ENCODE measurements at places on chromosomes 16 and 17.

GRCh38 chr16:46757339-46758050 is 9.4 kb upstream of the MYLK3 start:
- no peak for DNase-seq

DNA sequence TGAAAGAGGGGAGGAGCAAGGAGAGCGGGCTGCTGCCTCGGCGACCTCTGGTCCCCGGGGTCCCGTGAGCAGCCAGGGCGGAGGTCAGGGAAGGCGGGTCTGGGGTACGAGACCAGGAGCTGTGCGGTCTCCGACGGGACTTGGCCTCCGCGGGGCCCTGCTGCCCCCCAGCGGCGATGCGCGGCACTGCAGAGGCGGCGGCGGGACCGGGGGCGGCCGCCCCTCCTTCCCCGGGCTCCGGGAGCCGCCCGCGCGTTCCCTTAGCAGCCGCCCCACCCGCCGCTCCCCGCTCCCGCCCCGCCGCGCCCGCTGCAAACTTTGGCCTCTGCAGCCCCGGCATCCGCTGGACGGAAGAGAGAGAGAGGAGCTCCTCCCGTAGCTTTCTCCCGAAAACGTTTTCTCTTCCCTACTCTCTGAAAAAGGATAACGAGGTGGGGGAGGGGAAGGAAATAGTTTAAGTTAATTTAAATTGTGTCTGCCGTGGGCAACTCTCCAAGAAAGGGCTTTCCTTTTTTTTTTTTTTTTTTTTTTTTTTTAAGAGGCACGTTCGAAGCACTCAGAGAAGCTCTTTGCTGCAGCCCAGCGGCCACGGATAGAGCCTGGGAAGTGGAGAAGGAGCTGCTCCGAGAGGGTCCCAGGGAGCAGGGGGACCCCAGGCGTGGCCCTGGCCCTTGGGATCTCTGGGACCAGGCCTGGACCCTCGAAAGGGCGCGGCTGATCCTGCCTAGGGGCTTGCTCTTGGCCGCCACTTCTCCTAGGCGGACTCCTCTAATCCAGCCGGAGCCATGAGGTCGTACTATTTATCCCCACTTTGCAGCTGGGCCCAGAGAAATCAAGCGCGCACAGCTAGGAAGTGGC is 43.2 kb downstream of the C16orf82 start:
- DNase-seq: peak; percentile 76

DNA sequence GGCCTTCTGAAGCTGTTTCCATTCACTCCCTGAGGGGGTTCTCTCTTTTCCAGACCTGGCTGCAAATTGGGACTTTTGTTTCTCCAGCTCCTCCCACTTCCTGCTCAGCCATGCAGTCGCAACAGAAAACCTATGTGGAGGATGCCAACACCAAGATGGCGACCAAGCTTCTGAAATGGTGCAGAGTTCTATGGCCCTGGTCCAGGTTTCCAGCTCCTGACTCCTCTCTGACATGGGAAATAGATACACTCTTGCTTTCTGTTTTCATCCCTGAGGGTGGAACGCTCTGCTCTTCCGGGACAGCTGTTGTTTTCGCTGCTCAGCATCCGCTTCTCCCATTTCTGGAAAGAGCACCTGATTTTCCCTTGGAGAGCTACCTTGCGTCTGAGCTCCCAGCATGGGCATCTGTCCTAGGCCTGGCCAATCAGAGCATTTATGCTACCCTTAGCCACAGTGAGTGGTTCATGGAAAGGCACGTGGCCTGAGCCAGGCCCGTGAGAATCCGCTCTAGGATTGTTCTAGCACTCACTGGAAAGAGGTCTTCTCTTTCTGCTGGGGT is 8.1 kb downstream of the GPRC5B start:
- DNase-seq: no peak

GRCh38 chr17:65229621-65229995 is 92.4 kb downstream of the RGS9 start:
- DNase-seq: no peak

DNA sequence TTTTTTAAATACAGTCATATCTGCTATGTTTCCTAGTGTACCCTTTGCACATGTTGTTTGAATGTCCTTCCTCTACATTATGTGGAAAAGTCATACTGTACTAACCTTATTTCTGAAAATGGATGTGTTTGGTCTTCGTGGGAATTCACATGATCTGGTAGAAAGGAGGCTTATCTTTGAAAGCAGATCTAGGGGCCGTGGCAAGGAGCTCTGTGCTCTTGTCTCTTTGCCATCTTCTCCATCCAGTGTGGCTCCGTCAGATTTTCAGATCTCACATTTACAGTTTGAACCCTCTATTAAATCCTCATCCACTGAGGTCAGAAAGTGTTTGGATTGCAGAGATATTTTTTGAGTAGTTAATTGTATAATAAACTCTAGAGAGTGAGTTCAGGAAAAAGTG is 32.9 kb downstream of the MAP2K4 start:
- no peak for DNase-seq

- no peak for DNase-seq
These were observed 4.3 kb downstream of the SPDYE4 start for GRCh38 chr17:8753976-8754440.

- peak; percentile 61 for DNase-seq
These were observed 15.6 kb upstream of the ZFPM1 start for GRCh38 chr16:88437367-88437964.

GRCh38 chr17:51439395-51440229 is 179.3 kb downstream of the UTP18 start:
- peak; percentile 16 for DNase-seq

DNA sequence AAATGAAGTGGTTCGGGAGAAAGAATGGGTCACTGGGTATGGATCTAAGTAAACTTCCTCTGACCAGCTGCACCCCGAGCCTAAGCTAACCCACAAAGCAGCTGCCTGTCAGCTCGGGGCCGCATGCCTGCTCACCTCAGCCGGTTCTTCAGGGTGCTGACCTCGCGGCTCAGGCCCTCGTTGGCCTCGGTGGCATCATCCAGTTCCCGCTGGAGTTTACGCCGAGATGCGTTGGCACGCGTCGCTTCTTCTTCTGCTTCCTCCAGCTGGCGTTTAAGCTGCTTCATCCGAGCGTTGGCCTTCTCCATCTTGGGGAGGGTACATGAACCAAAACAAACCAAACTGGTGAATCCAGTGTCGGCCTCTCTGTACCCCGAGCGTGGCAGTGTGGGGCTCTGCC is 41.1 kb downstream of the NDEL1 start:
- DNase-seq: no peak

DNA sequence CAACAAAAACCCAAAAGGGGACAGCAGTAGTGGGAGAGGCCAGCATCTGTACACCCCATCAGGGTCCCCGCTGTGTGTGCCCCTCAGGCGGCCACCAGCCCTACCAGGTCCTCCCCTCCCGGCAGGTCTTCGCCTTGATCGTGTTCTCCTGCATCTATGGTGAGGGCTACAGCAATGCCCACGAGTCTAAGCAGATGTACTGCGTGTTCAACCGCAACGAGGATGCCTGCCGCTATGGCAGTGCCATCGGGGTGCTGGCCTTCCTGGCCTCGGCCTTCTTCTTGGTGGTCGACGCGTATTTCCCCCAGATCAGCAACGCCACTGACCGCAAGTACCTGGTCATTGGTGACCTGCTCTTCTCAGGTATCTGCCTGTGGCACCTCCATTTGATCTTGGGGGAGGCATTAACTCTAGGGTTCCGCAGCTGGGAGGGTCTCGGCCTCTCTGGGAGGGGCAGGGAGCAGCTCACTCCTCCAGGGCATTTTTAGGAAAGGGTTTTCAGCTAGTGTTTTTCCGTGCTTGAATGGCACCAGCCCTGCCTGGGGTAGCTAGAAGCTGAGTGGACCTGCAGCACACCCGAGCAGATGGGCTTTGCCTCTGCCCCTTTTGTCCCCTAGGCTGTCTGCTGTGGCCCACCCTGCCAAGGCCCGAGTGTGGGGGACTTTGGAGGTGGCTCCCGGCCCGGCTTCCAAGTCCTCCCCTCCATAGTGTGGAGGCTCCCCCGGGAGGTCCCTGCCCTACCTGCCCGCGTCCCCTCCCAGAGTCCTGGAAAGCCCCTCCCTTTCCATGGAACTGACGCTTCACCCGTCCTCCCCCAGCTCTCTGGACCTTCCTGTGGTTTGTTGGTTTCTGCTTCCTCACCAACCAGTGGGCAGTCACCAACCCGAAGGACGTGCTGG is 2.6 kb downstream of the SYNGR2 start:
- no peak for DNase-seq

- no peak for DNase-seq
These were observed 87.8 kb downstream of the CRISPLD2 start for GRCh38 chr16:84907575-84907974.

DNA sequence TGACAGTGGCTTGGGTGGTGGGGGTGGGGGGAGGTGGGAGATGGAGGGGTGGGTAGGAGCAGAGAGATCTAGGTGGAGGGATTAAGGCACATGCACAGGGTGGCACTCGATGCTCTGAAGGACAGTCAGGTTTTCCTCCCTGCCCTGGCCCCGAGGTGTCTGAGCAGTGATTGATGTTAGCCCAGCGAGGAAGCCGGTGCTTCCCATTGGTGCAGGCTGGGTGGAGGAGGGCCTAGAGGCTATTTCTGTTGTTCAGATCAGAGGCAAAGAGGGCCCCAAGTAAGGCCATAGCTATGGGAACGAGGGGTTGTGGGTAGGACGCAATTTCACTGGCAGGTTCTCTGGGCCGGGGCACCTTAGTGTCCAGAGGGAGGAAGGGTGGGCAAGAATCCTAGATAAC is 23.1 kb downstream of the CACNA1G start:
- no peak for DNase-seq

- DNase-seq: no peak
These were observed 25.7 kb downstream of the SLC5A10 start for GRCh38 chr17:18977646-18978045.

- no peak for DNase-seq
These were observed 29.8 kb upstream of the ABCC11 start for GRCh38 chr16:48277158-48277557.

DNA sequence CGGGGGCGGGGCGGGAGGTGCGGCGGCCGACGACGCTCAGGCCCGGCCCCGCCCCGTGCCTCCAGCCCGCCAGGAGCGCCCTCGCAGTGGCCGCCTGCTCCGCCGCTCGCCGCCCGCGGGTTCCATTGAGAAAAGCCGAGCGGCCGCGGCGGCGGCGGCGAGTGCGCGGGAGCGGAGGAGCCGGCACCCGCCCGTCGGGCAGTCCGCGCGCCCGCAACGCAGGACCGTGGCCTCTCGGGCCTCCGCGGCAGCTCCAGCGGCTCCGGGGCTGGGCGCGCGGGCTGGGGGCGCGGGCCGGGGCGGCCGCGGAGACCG is at the start of gene ZFPM1:
Gene ZFPM1 (plus strand): TSS at position 64 of the 315 bp plus-strand sequence. CDS start 359 bp downstream, outside the sequence.
- no peak for DNase-seq

- DNase-seq: no peak
These were observed 1.5 kb downstream of the CYBA start for GRCh38 chr16:88649195-88649923.

DNA sequence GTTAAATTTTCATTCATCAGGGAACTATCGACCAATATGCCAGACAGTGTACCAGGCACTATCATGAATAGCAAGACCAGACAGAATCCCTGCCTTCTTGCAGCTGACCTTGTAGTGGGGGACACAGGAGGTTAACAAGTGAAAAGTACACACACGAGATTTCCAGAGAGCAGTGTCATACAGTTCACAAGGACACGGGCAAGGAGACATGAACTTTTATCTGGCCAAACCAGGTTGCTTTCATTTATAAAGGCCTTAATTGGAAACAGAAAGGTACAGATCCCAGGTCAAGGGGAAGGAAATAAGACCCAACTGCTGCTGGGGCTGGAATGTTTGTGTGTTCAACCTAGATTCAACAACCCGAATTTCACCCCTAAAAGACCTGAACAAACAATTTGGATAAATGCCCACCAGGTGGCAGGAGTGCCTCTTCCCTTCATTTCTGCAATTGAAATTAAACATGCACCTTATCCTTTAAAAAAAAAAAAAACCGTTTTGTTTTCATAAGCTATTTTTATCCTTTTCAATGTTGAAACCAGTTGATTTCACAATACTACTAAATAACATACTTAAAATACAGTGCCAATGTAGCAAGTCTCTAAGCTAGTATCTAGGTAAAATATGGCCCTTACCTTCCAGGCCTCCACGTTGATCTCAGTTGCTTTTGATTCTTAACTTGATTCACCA is 65.9 kb downstream of the EMP2 start:
- peak; percentile 34 for DNase-seq

DNA sequence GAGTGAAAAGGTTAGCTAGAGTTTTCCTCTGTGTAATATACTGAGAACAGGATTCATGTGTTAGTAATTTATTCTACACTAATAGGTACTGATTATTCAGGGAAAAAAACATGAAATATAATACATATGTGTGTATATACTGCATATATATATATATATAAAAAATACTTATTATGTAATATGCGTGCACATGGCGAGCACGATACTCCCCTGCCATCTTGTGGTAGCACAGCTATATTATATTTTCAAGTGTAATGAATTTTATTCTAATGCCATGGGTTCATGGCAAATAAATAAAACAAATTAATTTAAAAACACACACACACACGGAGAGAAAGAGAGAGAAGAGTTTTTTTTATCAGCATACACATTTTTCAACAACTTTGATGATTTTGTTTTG is 460.6 kb downstream of the KCNJ2 start:
- DNase-seq: no peak

- no peak for DNase-seq
These were observed 1313.1 kb downstream of the CDH11 start for GRCh38 chr16:63808730-63809129.

DNA sequence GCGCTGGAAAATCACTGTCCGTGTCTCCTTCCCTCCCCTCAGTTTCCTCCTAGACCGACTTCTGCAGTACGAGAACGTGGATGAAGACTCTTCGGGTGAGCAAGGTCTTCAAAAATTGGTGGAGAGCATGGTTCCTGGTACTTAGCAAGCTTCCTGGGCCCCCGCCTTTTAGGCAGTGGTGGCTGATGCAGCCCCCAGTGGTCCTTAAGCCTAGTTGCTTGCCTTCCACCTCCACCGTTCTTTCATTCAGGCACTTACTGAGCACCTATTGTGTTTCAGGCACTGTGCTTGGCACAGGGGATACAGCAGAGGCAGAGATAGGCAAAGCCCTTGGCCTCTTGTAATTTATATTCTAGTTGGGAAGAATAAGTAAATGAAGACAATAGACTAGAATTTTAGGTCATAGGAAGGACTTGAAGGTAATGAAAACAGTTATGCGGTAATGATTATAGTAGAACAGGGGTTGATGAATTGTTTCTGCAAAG is 767 bp downstream of the INO80E start:
- no peak for DNase-seq

GRCh38 chr16:29959293-29959692 is 2.6 kb upstream of the TMEM219 start:
- no peak for DNase-seq

GRCh38 chr17:33086041-33086440 is 94.4 kb downstream of the SPACA3 start:
- DNase-seq: no peak

- DNase-seq: no peak
These were observed 141.3 kb downstream of the ABCC12 start for GRCh38 chr16:48014349-48015135.

All from activated CD4-positive, alpha-beta T cell treated with anti-CD3 and anti-CD28 coated beads, Interleukin-2, amount 50 U/mL, for 1 hour (primary cell).